ENCODE measurements at places on chromosomes 16 and 17.

- DNase-seq: no peak
Observed at GRCh38 chr17:30586818-30587595, 109.8 kb downstream of the GOSR1 start.

DNA sequence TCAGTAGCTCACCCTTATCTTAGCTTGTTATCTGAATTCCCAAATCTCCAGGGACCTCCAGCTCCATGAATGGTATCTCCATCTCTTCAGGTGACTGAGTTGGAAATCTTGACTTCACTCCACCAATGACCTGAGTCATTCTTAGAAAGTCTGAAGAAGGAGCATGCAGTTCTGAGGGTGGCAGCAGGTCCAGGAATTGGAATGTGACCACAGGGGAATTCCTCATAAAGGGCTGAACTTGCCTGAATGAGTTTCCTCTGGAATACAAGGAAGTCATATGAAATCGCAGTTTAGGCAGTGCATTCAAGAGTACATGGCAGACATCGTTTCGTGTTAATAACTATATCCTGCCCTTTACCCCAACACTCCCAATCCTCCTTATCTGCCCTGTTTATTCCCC is 12.5 kb upstream of the PYY start:
- no peak for DNase-seq

GRCh38 chr17:62062944-62063343 is 2.1 kb downstream of the MED13 start:
- DNase-seq: no peak

- DNase-seq: no peak
Observed at GRCh38 chr17:68325961-68326360, 34.7 kb downstream of the ARSG start.

- no peak for DNase-seq
Observed at GRCh38 chr16:1477033-1477432, 2.2 kb upstream of the CLCN7 start.

- no peak for DNase-seq
Observed at GRCh38 chr16:35102780-35103403, 1643.5 kb downstream of the TP53TG3F start.

DNA sequence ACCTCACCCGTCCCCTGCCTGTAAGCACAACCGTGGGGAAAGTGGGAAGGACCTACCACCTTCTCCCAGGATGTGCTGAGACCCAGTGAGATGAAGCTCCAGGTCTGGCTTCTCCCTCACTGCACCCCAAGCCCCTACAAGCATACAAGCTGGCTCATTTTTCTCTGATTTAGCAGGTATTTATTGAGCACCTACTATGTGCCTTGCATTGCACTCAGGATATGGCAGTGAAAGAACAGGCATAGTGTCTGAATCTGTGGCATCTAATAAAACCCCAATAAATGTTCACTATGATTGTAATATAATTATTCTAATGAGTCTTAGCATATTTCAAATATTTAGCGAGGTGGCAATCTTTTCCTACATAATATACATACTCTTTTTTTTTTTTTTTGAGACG is 84.5 kb downstream of the LITAF start:
- no peak for DNase-seq

- peak; percentile 82 for DNase-seq
Observed at GRCh38 chr17:28494445-28495188, 11.5 kb upstream of the FOXN1 start.

GRCh38 chr16:75379911-75380847 is 53.1 kb downstream of the CFDP1 start:
- peak; percentile 32 for DNase-seq

GRCh38 chr17:3980381-3981014 is 16.3 kb upstream of the ATP2A3 start:
- no peak for DNase-seq

- DNase-seq: no peak
Observed at GRCh38 chr17:70869402-70870085, 700.2 kb downstream of the KCNJ2 start.

GRCh38 chr16:11955713-11956123 is 9.3 kb upstream of the TNFRSF17 start:
- no peak for DNase-seq

GRCh38 chr16:25036561-25036960 is 21.4 kb upstream of the ARHGAP17 start:
- no peak for DNase-seq

GRCh38 chr16:35296962-35297653 is 1837.7 kb downstream of the TP53TG3F start:
- DNase-seq: no peak

DNA sequence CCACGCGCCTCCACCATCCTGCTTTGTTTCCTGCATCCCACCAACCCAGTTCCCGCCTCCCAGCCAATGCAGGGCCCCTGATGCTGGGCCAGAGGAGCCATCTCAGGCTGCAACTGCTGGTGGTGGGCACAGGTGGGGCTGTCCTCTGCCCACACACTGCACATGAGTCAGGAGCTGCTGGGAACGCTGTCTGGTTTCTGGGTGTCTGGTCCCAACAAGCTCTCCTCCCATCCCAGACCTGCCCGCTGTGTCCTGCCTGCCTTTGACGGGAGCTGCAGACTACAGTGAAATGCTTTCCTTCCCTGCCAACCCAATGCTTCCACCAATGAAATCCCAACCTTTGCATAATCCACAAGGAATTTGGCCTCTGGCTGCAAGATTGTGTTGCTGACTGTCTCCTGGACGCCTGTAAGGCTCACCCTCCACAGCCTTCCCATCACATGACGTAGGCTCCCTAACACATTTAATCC is 98.9 kb downstream of the N4BP1 start:
- no peak for DNase-seq

DNA sequence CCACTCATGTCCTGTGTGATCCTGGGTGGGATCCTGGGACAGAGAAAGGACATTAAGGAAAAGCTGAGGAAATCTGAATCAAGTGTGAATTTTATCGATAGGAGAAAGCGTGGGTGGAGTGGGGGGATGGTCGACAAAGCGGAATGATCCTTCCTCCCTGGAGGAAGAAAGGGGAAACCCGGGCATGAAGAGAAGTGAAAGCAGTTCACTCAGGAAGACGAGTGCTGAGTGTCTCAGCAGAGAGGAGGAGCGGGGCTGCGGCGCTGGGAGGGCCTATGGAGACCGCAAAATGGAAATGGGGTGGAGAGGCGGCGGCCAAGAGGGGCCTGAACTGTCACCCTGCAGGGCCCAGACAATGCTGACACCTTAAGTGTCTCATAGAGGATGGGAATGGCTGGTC is 8.7 kb downstream of the ZDHHC7 start:
- DNase-seq: no peak

- DNase-seq: no peak
Observed at GRCh38 chr16:4376126-4376892, 4.7 kb downstream of the VASN start.

DNA sequence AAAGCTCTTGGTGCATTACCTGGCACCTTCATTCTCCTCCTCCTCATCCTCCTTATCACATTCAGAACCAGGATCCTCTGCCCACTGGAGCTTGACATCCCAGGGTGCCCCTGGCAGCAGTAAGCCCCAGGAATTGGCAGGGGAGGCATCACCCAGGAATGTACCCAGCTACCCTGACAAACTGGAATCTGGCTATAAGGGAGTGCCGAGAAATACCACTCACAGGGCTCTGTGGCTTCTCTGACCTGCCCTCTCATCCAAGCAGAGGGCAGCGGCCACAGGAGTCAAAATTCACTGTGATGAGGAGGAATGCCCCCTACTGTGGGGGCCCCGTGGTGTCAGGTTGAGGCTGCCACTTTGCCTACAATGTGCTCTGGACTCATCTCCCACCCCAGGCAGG is 19.6 kb downstream of the MPP3 start:
- no peak for DNase-seq

GRCh38 chr16:12763517-12763916 is 40.2 kb downstream of the CPPED1 start:
- DNase-seq: no peak

DNA sequence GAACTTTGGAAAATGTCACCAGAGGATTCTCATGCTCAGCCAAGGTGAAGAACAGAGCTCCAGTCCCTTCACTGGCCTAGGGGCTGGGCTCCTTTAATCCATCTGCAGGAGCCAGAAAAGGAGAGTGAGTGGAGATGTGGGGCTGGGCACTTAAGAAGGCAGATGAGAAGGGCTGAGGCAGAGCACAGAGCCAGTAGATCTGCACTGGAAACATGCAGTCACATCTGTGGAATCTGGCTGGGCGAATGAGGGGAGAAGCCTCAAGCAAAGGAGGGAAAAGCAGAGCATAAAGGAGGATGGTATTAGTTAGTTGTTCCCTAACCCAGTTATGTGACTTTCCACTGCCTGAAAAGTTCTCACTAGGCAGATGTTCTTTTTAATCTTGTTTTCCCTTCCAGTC is 50.4 kb upstream of the BCAR1 start:
- no peak for DNase-seq

DNA sequence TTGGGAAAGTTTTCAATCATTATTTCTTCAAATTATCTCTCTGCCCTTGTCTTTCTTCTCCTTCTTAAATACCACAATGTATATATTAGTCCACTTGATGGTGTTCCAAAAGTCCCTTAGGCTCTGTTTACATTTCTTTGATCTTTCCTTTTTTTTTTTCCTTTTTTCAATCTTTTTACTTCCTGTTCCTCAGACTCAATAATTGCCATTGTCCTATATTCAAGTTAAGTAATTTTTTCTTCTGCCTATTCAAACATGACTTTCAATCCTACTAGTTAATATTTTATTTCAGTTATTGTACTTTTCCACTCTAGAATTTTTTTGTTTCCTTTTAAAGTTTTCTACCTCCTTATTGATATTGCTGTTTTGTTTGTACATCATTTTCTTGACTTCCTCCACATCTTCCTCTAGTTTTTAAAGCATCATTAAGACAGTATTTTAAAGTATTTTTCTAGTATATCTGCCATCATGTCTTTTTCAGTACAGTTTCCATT is 15.8 kb upstream of the UQCRC2 start:
- no peak for DNase-seq

DNA sequence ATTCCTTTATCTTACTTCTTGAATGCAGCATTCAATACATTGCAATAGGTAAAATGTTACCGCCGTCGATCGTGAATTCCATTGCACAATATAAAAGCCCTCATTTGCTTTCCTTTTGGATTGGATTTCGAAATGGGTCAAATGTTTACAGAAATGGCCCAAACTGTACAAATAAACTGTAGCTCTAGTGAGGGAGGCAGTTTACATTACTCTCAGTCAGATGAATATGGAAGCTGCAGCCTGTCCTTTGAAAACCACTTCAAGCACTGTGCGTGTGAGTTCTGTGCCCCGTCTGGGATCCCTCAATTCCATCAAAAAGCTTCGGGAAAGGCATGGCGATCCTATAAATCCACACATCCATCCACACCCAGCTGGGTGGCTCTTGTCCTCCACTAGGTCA is 258.6 kb upstream of the FOXF1 start:
- DNase-seq: no peak

- no peak for DNase-seq
Observed at GRCh38 chr17:79904865-79905264, 65.6 kb upstream of the CBX4 start.

DNA sequence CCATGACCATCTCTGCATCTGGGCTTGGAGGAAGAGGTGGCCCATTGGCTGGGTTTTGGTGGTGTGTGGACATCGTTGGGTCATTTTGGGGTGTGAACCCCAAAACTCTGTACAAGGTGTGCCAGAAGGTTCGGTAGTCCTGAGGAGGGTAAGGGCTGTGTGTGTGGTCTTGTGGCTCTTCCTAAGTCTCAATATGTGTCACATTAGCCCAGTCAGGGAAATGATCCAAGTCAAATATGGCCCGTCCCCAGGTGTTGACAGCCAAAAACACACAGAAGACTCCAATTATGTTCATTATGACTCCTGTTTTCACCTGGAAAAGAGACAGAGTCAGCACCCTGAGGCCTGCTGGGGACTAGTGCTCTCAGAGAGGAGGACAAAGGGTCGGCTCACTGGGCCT is 27.1 kb downstream of the SLC13A5 start:
- no peak for DNase-seq

DNA sequence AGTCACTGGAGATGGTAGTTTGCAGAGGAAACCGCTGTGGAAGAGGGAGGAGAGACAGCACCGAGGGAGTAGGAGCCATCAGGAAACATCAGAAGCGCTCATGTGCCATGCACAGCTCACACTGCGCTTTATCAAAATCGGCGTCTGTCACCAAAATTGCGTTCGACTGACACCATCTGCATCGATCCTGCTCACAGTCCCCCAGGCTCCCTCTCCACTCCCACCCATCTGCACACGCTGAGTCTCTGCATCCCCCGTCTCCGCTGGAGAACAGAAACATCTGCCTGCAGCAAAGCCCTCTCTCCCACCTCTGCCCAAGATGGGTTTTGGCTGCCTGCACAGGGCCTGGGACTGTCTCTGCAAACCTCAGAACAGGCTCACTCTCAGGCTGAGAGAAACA is 187.5 kb upstream of the RPL38 start:
- DNase-seq: no peak

GRCh38 chr17:28507567-28508203 is 1.5 kb downstream of the FOXN1 start:
- DNase-seq: no peak

- no peak for DNase-seq
Observed at GRCh38 chr17:61897548-61898180, 30.1 kb downstream of the INTS2 start.

GRCh38 chr16:19436540-19436939 is 18.9 kb downstream of the TMC5 start:
- no peak for DNase-seq

DNA sequence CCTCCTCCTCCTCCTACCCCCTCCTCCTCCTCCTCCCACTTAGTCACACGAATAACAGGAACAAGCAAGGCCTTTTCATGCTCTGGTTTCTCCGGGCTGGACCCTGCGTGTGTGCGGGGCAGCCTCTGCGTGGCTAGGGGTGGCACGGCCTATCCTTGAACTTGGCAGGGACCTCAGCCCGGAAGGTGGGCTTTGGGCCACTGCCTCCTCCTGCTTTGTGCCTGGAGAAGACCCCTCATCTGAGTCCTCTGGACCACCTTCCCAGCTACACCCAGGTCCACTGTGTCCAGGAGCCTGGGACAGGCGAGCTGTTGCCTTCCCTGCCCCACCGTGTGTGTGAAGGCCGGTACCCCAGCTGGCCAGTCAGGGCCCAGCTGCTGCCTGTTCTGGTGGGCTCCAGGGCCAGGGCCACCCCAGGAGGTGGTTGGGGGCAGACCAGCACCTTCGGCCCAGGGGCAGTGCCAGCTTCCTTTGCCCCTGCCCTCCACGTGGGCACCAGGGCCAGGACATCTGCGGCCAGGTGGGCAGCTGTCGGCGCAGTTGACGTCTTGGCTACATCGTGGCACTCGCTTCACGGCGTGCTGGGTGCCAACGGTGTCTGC is 35.4 kb downstream of the GINS2 start:
- DNase-seq: no peak

DNA sequence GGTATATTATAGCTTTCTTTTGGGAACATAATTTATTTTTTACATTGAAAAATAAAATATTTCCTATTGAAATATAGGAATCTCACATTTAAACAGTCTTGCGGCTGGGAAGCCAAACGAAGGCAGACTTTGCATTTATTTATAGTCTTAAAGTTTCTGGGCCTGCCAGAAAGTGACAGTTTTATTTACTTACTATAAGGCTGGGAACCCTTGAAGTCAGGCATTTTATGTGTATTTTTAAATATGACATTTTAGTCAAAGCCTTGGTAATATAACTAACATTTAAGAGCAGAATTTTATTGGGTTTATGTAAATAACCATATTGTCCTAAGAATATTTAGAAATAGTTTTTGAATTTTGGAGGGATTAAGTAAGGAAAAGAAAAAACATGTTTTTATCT is 97.5 kb downstream of the TANGO6 start:
- no peak for DNase-seq
